Sigmoid colon (tissue), 7 donors: ENCODE measurements at places on chromosomes 7 and 10. TPM values are rescaled to one million over a fixed set of nuclear protein-coding genes. Genes with fewer than 3 reads are reported as not detected.

GRCh38 chr7:156950381-156950858 lies 908 bp downstream of the NOM1 start:
- no peak for DNase-seq
- H3K27ac ChIP-seq, result peak overlapping the region; percentile 70
- H3K4me1 ChIP-seq, result peaks cover 35% of the 10 kb centered on the region
- H3K27me3 ChIP-seq, result no peaks in the 10 kb centered on the region

DNA sequence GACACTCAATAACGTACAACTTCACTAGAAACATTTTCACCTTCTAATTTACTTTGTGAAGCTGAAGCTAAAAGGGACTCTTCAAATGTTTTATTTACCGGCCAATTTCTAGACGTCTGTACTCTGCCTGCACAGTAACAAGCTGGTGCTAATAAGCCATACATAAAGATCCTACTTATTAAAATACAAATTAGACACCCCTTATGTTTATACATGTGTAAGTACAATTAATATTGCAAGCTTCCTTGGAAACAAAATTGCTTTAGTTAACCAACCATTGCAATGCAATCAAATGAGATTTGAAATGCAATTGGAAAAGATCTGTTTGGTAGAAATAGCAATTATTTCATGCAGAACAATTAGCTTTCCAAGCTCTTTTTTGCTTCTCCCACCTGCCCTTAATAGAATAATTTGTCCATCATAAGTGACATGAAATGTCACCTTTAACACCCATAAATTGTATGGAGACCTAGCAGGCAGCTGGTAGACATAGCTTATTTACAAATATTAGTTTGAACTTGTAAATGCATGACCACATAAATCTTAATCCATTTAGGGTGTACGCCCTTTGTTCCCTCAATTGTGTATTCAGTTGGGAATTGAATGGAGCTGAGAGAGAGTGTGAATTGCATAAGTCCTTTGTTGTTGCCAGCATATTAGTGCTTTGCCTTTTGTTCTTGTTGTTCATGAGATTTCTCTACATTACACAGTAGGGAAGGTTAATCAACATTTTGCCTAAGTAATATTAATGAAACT lies 277.1 kb downstream of the CACNA2D1 start:
- H3K27ac ChIP-seq, result no peak overlapping the region
- H3K4me1 ChIP-seq, result peaks cover 19% of the 10 kb centered on the region
- H3K36me3 ChIP-seq, result no peaks in the 10 kb centered on the region
- H3K27me3 ChIP-seq, result no peaks in the 10 kb centered on the region
- no peak overlapping the region for H3K4me3 ChIP-seq

DNA sequence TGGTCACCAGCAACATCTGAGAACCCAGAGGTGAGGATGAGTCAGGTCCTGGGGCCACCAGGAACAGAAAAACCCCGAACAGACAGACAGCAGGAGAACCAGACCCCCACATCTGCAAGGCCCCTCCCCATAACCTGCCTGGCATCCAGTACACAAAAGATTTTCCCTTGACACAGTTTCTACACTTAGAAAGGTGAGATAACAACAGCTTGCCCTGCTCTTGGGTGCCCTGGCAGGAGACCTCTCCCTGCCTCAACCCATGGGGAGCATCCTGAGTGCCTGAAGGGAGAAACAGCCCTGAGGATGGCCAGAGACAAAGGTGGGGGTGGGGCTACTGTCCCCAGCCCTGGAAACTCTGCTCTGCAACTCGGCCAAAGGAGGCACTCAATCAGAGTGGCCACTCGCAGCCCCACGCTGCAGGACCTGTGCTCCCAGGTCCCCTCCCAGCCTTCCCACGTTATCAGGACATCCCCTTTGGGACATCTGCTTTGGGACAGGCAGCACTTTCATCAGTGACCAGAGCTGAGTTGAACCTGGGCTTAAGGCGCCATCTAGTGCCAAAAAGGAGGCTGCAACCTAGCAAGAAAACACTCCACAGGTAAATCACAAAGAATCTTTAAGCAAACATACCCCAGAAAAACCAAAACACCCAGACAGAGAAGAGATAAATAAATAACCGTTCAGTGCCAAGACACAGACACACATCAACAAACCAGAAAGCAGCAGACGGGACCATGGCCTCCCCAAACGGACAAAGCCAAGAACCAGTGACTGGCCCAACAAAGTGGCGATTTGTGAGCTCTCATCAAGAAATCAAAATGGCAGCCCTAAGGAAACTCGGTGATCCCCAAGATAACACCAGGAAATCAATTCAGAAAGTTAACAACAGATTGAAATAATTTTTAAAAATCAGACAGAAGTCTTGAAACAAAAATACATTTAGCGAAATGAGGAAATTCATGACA lies 233.7 kb downstream of the PTPRN2 start:
- no peaks in the 10 kb centered on the region for H3K27me3 ChIP-seq
- H3K4me1 ChIP-seq, result no peaks in the 10 kb centered on the region
- no peak overlapping the region for H3K4me3 ChIP-seq

DNA sequence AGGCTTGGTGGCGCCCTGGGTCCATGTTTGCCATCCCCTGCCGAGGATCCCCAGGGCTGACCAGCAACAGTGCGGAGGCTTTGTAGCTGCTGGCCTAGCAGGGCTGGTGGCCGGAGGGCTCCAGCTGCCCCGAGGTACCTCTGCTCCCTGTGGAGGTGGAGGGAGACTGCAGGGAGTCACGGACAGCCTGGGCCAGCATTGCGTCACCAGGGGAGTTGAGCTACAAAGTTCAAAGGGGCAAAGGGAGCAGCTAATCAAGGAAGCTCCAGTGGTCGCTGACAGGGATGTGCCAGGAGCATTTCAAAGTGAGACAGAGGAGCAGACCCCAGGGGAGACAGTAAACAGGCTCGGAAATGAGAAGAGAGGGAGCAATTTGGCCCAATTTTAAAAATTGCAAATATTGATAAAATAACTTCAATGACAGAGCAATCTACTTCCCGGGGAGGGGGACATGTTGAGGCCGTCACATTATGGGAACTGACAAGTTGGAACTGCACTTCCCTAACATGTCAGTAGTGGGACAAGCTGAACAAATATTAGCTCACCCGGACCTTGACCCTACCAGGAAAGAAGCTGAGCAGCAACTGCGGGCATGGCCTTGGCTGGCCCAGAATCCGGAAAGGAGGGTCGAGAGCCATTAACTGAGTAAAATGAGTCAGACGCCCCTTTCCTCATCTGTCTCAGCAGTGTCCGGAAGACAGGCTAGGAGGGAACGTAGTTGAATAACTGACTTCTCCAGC lies 39.4 kb downstream of the BTBD16 start:
- H3K27ac ChIP-seq, result peak overlapping the region; percentile 92
- no peak for DNase-seq
- H3K4me1 ChIP-seq, result peaks cover 41% of the 10 kb centered on the region
- no peak overlapping the region for H3K4me3 ChIP-seq
- no peaks in the 10 kb centered on the region for H3K36me3 ChIP-seq
- H3K27me3 ChIP-seq, result no peaks in the 10 kb centered on the region

- H3K36me3 ChIP-seq, result no peaks in the 10 kb centered on the region
- no peak for DNase-seq
- H3K27me3 ChIP-seq, result no peaks in the 10 kb centered on the region
- no peak overlapping the region for H3K27ac ChIP-seq
- H3K4me1 ChIP-seq, result peaks cover 7% of the 10 kb centered on the region
Measured at GRCh38 chr7:150811-151221, 41.6 kb upstream of the FAM20C start.

The MOSPD3 gene
- 19.2 TPM for polyA plus RNA-seq
